ENCODE measurements at places on chromosomes 11 and 22. TPM values are rescaled to one million over a fixed set of nuclear protein-coding genes. Genes with fewer than 3 reads are reported as not detected.

DNA sequence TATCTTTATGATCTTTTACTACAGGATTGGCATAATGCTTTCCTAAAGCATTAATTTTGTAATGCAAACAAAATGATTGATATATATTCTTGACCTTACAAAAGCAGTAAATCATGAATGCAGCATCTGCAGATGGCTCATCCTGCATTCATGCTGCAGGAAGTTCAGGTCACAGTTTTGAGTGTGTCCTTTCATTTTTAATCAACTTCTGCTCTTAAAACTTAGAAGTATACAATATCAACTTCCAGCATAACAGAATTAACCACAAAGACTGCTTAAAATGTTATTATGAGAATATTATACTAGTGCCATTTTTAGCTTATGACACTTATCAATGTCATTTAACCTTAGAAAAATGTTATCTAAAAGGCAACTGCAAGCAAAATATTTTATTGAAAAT, 54.0 kb downstream of the SLC36A4 start:
- ATAC-seq = no peak

The SCN4B gene
- 0.96 TPM for total RNA-seq

DNA sequence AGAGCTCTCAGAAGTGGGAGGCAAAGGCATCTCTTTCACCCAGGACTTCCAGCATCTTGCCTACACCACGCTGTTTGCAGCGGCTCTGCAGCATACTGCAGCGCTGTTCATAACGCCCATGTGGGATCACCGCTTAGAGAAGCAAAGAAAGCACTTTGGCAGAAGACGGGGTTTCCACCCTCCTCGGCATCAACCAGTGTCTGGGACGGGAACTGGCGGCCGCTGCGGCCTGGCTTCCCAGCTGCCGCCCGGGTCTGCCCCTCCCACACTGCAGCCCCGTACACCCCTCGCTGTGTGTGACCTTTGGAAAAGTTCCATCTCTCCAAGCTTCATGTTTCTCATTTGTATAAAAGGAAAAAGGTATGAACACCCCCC, 545 bp upstream of the TIRAP start:
- ATAC-seq = peak; percentile 53

DNA sequence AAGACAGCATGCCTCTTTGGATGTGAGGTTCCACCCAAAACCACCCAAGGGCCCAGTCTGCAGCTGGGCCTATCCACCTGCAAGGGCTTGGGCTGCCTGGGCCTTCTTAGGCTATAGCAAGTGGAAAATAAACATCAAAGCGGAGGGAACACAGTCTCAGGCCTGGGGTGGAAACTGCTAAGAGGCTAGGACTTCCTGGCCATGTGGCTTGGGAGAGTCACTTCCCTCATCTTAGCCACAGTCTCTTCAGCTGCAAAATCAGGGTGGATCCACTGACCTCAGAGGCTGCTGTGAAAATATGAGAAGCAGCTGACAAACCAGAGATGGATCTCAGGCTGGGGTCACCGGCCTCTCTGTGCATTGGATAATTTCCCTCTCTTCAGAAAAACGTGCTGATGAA, 30.6 kb upstream of the TFIP11 start:
- ATAC-seq = no peak

The RAG1 gene
- total RNA-seq = 0.17 TPM

DNA sequence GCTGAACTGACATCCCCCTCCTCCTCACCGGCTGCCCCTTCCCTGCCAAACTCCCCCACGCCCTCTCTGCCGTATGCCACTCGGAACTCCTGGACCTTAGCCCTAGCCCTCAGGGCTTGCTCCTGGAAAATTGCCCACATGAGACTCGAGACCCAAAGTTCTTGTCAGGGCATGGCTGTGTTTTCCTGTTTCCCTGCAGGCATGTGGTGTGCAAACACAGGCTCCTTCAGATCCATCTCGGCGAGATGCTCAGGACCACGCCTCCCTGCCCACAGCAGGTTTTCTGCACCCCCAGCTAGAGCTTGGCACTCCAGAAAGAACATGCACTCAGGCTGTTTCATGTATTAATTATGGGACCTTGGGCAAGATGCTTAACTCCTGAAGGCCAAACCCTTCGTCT, 1480.4 kb downstream of the BRD1 start:
- no peak for ATAC-seq

GRCh38 chr11:95154514-95154913, 64.9 kb downstream of the ENDOD1 start:
- ATAC-seq = no peak

DNA sequence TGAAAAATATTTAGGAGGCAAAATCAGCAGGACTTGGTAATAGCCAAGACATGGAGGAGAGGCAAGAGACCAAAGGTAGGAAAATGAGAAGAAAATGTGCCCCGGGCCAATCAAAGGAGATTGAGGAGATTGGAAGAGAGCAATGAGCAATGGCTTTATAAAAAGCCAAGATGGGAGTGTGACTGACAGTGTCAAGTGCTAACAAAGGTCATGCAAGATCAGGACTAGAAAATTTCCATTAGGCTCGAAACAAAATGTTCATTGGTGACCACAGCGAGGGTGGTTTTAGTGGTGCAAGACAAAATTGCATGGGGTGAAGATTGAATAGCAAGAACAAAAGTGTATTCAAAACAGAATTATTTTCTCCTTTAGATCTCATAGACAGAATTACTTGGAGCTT, 45.2 kb upstream of the TBCEL start:
- ATAC-seq = no peak

DNA sequence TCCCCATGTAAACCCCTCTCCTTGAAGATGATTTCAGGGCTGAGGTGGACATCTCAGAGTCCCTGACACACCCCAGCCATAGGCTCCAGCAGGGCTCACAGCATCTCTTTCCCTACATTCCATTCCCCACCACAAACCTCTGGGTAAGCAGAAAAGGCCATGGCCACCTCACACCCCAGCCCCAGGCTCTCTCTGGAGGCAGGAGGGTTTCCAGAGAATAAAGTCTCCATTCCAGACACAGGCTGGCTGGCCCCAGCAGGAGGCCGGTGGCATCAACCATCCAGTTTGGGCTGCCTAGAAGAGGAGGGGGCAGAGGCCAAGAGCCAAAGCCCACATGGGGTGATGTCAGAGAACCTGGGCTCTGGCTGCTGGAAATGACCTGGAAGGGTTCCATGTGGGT, 61.4 kb downstream of the TP53I11 start:
- ATAC-seq = no peak

DNA sequence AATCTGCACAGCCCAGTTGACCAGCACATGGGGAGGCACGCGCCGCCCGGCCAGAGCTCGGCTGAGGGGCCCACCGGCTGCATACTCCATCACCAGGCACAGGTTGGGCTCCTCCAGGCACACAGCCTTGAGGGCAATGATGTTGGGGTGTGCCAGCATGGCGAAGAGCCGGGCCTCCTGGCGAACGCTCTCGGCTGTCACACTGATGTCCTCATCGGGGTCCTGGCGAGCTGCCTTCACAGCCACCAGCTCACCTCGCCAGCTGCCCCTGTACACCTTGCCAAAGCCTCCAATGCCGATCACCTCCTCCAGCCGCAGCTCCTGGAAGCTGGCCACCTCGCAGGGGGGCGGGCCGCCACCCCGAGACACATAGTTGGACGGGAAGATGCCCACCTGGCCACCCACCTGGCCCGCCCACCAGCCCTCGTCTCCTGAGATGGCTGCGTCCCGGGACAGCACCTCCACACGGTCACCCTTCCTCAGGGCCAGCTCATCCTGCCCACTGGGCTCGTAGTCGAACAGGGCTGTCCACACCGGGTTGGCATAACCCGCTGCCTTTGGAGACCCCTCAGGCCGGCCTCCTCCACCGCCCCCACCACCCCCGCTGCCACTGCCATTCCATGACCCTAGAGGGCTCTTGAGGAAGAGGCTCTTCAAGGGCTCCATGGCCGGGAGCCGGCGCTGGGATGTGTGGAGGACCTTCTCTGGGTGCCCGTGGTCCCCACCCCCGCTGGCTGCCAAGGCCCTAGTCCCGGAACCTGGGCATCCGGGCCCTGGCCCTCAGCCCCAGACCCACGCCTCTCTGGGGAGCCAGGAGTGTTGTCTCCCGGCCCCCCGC, 711 bp downstream of the MAP3K11 start:
- no peak for ATAC-seq

DNA sequence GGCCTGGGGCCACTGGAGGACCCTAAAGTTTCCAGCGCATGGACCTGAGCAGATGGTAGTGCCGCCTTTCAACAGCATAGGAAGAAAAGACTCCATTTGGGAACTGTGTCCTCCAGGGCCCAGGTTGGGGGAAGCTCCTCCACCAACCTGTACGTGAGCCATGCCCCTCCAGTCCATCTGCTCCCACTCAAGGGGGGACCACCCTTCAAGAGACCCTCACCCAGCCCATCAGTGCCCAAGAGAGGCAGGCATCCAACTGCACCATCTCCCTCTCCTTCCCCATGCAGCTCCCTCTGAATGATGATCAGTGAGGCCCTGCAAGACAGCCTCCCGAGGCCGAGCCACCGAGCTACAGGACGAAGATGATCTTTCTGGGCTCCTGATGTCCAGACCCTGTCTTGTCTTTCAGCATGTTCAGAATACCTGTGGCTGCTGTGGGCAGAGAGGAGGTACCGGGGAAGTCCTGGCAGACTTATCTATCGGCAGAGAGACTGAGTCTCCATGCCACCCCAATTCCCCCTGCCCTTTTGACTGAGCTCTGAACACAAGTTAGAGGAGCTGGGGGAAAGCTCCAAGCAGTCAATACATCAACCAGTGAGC, 25.0 kb upstream of the JAM3 start:
- no peak for ATAC-seq

GRCh38 chr11:55994525-55994924, at the start of gene OR5F1:
TSS of gene OR5F1 (minus strand) at chr11:55994625. CDS start at chr11:55994625, 0 bp downstream.
- ATAC-seq = no peak

DNA sequence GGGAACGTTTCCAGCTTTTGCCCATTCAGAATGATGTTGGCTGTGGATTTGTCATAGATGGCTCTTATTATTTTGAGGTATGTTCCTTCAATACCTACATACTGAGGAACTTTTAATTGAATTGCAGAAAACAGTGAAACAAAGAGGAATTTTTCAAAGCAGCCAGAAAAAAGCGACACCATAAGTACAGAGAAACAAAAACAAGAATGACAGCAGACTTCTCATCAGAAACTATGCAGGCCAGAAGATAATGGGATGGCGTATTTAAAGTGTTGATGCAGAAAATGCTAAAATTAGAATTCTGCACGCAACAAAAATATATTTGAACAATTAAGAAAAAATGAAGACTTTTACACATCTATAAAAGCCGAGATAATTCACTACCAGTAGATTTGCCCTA, 95.4 kb upstream of the TIMP3 start:
- no peak for ATAC-seq

GRCh38 chr11:106047631-106048030, 25.6 kb upstream of the MSANTD4 start:
- no peak for ATAC-seq

The OR2AG2 gene
- 0.51 TPM for total RNA-seq

- no peak for ATAC-seq
Measured at GRCh38 chr11:96234866-96235441, 108.0 kb downstream of the MAML2 start.

GRCh38 chr22:32661737-32662586, 139.5 kb upstream of the TIMP3 start:
- no peak for ATAC-seq

The HEPN1 gene
- not detected for total RNA-seq

GRCh38 chr11:107102692-107103477, 84.6 kb upstream of the GUCY1A2 start:
- ATAC-seq = no peak

DNA sequence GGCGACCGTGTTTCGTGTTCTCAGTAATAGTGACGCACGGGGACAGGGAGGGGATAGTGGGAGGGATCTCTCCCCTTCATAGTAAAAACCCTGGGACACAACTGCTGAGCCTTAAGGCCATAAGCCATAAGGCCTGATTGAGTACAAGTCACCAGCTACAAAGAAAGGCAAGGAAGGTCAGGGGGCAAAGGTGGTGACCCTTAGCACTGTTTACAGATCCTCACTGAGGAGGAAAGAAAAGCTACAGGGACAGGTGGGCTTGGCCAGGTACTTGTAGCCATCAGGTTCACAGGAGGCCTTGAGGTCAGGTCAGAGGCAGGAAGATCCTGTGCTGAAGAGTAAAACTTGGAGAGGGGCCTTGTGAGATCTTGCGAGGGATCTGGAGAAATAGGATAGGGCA, 15.1 kb upstream of the AMPD3 start:
- no peak for ATAC-seq

Measured in motor neuron (in vitro differentiated cells).